Activated CD8-positive, alpha-beta memory T cell treated with anti-CD3 and anti-CD28 coated beads for 36 hours (primary cell): ENCODE measurements at places on chromosomes 2 and 18. TPM values are rescaled to one million over a fixed set of nuclear protein-coding genes. Genes with fewer than 3 reads are reported as not detected.

The RAPGEF4 gene
- not detected for total RNA-seq

The SULT1C4 gene
- total RNA-seq: not detected

The ALK gene
- total RNA-seq: not detected

The IL36RN gene
- not detected for total RNA-seq

The EVA1A gene
- not detected for total RNA-seq

The NTSR2 gene
- total RNA-seq: not detected

The FN1 gene
- total RNA-seq: 0.19 TPM

The RND3 gene
- total RNA-seq: not detected

The ARHGEF4 gene
- 0.63 TPM for total RNA-seq

The ANKRD30BL gene
- total RNA-seq: not detected

The CCDC178 gene
- total RNA-seq: not detected

The MOGAT1 gene
- not detected for total RNA-seq

The DCC gene
- total RNA-seq: not detected

The SLC5A7 gene
- not detected for total RNA-seq

The ZNF24 gene
- total RNA-seq: 48.8 TPM

The INHBB gene
- not detected for total RNA-seq

The RETREG2 gene
- total RNA-seq: 69.1 TPM

The TCF7L1 gene
- total RNA-seq: not detected

The ABCB11 gene
- not detected for total RNA-seq

The VWC2L gene
- not detected for total RNA-seq

The FTCDNL1 gene
- total RNA-seq: 4.6 TPM

The ABHD1 gene
- total RNA-seq: 0.40 TPM

The KCNK3 gene
- total RNA-seq: not detected
